Heart right ventricle (tissue), 16 donors: ENCODE measurements at places on chromosomes 1 and 21. TPM values are rescaled to one million over a fixed set of nuclear protein-coding genes. Genes with fewer than 3 reads are reported as not detected.

DNA sequence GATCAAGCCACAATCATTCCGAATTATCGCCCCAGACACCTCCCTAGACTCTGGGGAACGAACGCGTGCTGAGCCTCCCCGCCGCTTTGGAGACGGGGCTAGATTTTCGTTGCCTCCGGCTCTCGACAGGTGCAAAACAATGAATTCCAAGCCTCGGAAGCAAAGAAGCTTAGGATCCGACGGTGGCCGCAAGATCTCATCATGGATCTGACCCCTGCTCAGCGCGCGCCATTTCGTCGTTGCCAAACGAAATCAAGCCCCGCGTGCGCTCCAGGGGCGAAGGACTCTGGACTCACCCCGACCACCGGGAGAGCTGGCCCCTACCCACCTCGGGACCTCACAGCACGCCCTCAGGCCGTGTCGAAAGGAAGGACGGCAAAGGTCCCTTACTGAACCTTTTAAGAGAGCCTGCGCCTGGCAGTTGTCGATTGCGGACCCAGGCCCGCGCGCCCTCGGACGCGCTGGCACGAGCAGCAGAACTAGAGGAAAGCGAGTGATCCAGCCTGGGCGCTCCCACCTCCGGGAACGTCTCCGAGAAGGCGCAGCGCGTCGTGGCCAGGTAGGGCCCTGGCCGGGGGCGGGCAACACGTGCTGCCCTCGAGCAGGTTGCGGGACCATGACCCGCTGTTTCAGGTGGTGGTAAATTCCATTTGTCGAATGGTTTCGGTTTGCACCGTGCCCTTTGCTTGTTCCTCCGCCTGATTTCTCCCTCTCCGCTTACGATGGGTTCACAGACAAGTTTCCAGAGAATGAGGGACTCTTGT, 1.6 kb upstream of the RUNX3 start:
- H3K27me3 ChIP-seq = peaks cover 96% of the 10 kb centered on the region
- no peaks in the 10 kb centered on the region for H3K36me3 ChIP-seq
- DNase-seq = no peak
- peak overlapping the region; percentile 22 for H3K4me3 ChIP-seq
- H3K4me1 ChIP-seq = peaks cover 23% of the 10 kb centered on the region
- H3K27ac ChIP-seq = no peak overlapping the region

DNA sequence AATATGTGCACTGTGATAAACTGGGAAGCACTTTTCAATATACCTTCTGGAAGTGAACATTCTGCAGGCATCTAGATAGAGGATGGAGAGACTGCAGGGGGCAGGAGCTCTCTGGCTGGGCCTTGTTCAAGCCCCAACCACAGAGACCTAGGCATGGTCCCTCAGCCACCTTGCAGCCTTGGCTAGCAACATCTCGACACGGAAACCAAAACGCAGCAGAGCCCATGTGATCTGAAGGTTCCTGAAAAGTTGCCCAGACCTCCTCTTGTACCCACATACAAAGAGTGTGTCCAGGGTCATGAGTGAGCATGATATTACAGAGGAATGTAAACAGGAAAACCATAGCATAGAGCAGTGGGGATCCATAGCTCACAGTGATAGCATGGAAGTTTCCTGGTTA, 33.1 kb upstream of the SAMD11 start:
- no peak for DNase-seq
- no peak overlapping the region for H3K4me3 ChIP-seq
- H3K4me1 ChIP-seq = no peaks in the 10 kb centered on the region
- H3K27ac ChIP-seq = no peak overlapping the region
- no peaks in the 10 kb centered on the region for H3K27me3 ChIP-seq

GRCh38 chr1:201260236-201260590, 23.1 kb upstream of the PKP1 start:
- no peak for DNase-seq
- no peaks in the 10 kb centered on the region for H3K36me3 ChIP-seq
- H3K4me1 ChIP-seq = peaks cover 12% of the 10 kb centered on the region
- peaks cover 18% of the 10 kb centered on the region for H3K27me3 ChIP-seq

The IQCC gene
- total RNA-seq = 0.79 TPM

The TNFRSF14 gene
- total RNA-seq = 43.8 TPM

The FAM110D gene
- total RNA-seq = 2.1 TPM
